ENCODE measurements at places on chromosomes 1 and 21.
A peak's percentile ranks its signal among the peaks of the same experiment; 100 is the strongest.

DNA sequence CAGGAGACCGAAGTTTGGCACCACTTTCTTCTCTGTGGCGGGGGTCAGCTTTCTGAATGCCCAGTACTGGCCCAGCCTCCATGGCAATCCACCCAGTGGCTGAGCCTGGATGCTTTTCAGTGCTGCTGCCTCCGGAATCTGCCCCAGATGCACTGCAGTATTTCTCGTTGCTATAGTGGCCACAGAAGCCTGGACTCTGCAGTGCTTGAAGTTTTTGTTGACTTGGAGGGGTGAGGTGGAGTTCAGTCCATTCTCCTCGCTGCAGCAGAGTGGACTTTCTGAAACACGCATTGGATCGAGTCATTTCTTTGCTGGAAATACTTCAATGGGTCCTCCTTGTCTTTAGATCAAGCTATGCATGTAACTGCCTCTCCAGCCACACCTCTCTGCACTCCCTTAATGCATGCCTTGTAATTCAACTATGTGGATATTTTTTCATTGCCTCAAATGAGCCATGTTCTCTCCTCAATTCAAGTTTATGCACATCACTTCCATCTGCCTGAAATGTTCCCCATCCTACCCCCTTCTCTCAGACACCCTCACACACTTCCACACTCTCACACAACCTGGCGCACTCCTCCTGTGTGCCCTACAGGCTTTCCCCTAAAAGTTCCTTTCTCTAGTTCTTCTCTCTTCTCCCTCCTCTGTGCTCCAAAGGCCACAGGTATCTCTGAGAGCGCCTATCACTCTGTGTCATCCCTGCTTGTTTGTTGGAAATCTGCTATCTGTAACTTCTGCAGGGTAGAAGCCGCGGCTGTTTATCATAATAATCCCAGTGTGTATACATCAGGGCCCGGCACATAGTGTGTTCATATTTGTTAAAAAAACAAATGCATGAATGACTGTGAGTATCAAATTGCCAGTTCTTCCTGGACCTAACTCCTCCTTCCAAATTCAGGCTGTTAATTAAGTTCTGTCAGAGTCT, 16.5 kb downstream of the ADAM30 start:
- no peak for DNase-seq

GRCh38 chr1:19488136-19488535, 2.8 kb upstream of the CAPZB start:
- DNase-seq, result no peak

DNA sequence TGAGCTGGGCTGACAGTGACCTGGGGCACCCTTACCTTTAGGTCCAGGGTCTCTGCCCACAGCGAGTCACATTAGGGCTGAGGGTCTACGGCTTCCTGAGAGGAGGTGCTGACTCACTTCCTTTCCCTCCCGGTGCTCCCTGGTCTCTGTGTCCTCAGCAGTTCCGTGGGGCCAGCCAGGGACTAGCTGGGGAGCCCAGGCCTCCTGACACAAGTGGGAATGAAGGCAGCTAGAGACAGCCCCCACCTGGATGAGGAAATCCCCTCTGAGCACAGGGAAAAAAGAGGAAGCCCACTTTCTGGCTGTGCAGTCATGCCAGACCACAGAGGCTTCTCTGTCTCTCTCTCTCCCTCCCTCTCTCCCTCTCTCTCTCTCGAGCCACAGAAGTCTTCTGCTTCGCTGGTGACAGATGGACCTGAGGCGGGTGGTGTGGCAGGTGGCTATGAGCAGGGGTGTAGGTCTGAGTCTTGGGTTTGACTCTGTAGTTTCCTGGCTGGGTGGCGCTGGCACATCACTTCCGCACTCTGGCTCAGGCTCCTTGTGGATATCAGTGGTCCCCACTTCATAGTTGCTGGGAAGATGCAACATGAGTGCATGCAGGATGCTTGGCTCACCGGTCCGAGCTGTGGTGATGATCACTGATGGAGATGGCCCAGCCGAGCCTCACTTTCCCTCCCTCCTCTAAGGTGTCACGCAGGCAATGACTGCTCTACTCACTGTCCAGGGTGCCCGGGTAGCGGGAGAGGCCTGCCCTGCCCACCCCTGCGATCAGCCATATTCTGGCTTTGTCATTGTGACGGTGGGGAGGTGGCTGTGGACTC, 3.5 kb downstream of the SLC66A1 start:
- DNase-seq, result no peak

GRCh38 chr21:27393726-27394125, 426.8 kb upstream of the ADAMTS5 start:
- DNase-seq, result no peak

- DNase-seq, result no peak
Measured at GRCh38 chr21:29340228-29340627, 41.5 kb downstream of the BACH1 start.

DNA sequence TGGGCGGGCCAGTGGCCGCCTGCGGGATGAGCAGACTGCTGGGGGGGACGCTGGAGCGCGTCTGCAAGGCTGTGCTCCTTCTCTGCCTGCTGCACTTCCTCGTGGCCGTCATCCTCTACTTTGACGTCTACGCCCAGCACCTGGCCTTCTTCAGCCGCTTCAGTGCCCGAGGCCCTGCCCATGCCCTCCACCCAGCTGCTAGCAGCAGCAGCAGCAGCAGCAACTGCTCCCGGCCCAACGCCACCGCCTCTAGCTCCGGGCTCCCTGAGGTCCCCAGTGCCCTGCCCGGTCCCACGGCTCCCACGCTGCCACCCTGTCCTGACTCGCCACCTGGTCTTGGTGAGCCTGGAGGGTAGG, 2.1 kb downstream of the B4GALT2 start:
- no peak for DNase-seq

DNA sequence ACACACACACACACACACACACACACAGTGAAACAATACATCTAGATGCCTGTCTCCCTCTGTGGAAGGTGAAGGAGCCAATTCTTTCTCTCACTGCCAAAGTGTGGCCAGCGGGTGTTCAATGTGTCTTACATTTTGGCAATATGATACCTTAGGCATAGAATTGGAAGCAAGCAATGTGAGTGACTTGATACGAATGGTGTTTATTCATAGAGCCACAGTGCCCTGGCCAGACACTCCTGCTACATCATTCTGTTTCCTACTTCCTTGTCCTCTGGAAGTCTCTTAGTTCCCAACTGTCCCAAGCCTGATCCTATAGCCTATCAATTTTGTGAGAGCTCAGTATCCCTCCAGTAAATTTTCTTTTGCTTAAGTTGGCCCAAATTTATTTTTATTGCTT, 170.0 kb upstream of the L1TD1 start:
- no peak for DNase-seq

- no peak for DNase-seq
Measured at GRCh38 chr1:59805554-59805953, 9.2 kb upstream of the HOOK1 start.

GRCh38 chr1:235918032-235918431, 51.3 kb upstream of the LYST start:
- no peak for DNase-seq

- no peak for DNase-seq
Measured at GRCh38 chr1:208206092-208206698, 38.0 kb downstream of the PLXNA2 start.

DNA sequence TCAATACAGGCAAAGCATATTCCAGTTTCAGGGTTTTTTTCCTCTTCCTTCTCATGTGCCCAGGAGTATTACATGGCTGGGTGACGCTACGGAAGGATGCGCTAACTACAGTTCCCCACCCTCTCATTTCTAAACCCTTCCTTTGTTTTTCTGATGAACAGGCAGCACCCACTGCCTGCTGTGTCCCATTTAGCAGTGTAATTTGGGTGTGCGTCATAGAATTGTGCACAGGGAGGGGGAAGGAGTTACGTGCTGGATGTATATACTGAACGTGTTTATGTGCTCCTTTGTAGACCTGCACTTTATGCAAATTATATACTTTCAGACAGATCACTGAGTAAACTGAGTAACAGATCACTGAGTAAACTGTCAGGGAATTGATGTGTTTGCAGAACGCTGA, 44.5 kb downstream of the ELAPOR1 start:
- no peak for DNase-seq

- peak; percentile 1 for DNase-seq
Measured at GRCh38 chr1:113784104-113784779, 25.0 kb upstream of the PHTF1 start.

DNA sequence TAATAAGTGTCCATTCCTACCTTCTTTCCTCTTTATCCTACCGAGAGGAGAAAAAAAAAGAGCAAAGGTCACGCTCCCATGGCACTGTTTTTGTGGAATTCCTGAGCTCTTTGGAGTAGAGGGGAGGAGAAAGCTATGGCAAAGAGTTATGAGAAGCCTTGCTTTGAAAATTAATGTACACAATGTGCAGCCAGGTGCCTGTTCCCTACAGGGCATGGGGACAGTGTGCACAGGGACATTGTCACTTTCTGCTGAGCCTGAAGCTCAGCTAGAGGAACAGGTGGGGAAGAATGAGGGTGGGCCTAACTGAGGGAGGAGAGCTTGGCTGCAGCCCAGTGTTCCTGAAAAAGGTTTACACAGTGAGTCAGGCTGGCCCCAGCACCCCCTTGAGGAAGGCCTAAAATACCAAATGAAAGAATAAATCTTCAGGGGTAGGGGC, 66.1 kb downstream of the PLXNA2 start:
- DNase-seq, result no peak

GRCh38 chr1:201268604-201269151, 14.6 kb upstream of the PKP1 start:
- no peak for DNase-seq

DNA sequence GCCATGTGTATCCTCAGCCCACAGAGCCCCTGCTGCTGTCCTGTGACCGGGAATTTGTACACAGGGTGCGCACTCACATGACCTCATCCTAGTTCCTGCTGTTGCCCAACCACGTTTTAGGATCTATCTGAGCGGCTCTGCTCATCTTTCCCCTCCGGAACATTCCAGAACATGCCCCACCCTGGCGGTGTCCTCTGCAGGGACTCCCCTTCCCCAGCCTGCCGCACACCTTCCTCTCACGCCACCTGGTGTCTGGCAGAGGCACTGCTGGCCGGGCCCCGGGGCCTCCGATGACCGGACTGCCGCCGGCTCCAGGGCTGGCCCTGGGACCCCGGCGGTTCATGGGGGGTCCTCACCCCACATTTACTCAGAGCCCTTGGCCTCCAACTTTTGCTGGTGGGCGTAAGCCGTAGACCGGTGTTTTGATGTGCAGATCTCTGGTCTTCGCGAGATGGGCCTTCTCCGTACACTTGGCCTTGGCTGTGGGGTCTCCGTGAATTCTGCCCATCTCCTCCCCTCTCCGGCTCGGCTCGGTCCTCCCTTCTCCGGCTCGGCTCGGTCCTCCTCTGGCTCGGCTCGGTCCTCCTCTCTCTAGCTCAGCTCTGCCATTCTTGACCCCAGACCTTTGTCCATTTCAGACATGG, 29.5 kb downstream of the ARHGEF16 start:
- DNase-seq, result no peak

DNA sequence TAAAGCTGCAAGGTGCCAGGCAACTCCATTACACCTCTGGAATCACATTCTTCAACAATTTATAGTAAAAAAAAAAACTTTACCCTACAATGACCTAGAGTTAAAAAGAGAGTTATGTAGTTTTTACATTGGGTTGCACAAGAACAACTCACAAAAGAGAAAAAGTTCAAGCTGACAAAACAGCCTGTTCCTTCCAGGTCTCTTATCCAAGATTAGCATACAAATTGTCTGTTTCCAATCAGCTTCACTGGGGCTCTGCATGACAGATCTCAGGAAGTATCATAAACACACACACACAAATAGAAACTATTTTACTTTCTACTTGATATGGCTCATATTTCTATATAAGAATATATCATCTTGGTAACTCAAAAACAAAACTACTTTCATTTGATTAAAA, 154.6 kb downstream of the PCNX2 start:
- DNase-seq, result no peak

DNA sequence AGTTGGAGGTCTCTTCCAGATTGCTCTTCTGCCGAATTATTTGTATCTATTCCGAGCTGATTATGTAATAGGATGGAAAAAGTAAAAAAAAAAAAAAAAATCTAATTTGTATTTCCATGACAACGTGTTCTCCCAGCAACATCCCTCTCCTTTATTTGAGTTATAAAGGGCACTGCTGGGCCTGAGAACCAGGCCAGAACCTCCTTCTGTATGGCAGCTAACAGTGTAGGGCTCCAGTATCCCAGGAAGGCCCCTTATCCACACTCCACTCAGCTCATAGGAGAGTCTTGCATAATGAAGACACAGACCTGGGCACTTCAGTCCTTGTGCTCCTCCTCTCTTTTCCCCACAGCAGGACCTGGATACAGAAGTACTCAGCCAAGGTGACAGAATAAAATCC, 3.7 kb upstream of the IPO9 start:
- DNase-seq, result no peak

GRCh38 chr1:58879464-58879863, 95.6 kb upstream of the JUN start:
- DNase-seq, result no peak

DNA sequence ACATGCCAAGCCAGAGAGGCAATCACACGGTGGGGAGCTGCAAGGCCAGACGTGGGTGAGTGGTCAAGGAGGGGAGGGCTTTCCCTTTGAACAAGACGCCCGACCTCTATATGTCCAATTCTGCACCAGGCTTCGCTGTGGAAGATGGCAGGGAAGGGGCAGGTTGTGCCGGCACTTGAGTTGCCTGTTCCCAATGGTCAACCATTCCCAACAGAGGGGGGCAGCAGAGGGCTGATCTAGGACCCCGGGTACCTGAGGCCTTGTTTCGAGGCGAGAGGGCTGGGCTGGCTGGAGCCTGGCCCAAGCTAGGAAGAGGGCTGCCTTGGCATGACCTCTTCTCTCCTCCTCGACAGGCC, 64.9 kb downstream of the TMEM53 start:
- no peak for DNase-seq

DNA sequence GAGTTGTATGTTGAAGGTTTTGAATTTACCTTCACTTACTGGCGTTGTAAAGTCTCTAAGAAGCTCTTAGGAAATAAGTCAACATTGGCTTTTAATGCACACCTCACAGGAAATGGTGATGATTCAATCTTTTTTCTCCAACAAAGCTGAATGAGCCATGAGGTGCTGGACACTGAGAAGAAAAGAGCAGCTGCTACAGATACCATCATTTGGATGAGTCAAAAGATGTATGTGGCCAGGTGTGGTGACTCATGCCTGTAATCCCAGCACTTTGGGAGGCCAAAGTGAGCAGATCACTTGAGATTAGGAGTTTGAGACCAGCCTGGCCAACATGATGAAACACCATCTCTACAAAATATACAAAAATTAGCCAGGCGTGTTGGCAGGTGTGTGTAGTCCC, 3.3 kb upstream of the IL23R start:
- no peak for DNase-seq

GRCh38 chr1:95388031-95388430, 154.0 kb downstream of the RWDD3 start:
- no peak for DNase-seq

DNA sequence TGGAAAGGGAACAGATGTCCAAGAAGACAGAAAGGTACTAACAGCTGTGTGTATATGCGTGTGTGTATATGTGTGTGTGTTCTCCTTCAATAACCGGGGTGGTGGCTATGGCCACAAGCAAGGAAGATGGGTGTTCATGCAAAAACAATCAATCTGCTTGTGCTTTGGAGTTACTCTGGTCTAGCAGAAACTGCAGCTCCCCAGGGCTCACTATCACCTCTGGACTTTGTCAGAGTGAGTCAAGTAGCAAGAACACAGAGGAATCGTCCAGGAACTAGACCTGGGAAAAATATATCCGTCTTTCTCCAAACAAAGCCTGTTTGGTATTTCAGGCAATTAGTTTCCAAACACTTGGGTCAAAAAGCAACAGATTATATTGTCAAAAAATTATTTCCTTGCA, 68.6 kb downstream of the GNG12 start:
- no peak for DNase-seq
